ENCODE measurements at places on chromosomes 3 and 15.

- DNase-seq: no peak
Observed at GRCh38 chr3:189305412-189305811, 133.6 kb downstream of the TPRG1 start.

- no peak for DNase-seq
Observed at GRCh38 chr3:176615826-176616225, 581.5 kb downstream of the TBL1XR1 start.

- no peak for DNase-seq
Observed at GRCh38 chr3:105722943-105723556, 145.8 kb downstream of the CBLB start.

GRCh38 chr15:40307421-40308211 is at the start of gene PLCB2:
Gene PLCB2 (minus strand): TSS chr15:40307935. CDS start chr15:40307672, 263 bp downstream.
- DNase-seq: peak; percentile 40

DNA sequence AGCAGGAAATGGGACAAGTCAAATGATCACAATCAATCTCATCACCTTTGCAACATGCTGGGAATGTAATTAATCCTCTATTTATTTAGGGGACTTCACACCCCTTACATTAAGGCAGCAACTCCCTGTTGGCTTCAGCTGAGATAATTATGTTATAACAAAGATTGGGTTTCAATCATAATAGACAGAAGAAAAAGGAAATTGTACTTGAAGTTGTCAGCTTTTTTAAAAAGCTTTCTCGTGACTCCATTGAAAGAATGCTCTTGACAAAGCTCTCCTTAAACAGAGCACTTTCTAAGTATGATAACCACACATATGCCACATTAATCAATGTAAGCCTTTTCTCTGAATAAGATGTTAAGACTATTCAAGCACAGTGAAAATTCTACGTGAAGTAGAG is 65.7 kb downstream of the SHQ1 start:
- no peak for DNase-seq

DNA sequence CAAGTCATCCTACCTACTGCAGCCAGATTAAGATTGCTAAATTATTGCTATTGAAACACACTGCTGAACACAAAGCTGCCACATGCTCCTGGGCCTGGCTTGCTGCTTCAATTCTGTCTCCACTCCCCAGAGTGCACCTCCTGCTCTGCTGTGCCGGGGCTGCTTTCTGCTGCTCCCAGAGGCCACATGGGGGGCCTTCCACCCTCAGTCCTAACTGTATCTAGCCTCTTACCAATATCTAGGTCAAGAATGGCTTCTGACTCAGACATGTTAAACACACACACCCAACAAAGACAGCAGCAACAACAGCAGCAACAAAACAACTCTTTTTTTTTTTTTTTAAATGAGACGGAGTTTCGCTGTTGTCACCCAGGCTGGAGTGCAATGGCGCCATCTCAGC is 33.0 kb downstream of the MYZAP start:
- no peak for DNase-seq

GRCh38 chr15:63086947-63087346 is 34.7 kb upstream of the LACTB start:
- no peak for DNase-seq

- no peak for DNase-seq
Observed at GRCh38 chr3:127387119-127387518, 99.3 kb upstream of the PRR20G start.

- DNase-seq: no peak
Observed at GRCh38 chr3:20186600-20187004, 596 bp upstream of the SGO1 start.

GRCh38 chr15:78075490-78076230 is 1.9 kb downstream of the TBC1D2B start:
- peak; percentile 94 for DNase-seq

DNA sequence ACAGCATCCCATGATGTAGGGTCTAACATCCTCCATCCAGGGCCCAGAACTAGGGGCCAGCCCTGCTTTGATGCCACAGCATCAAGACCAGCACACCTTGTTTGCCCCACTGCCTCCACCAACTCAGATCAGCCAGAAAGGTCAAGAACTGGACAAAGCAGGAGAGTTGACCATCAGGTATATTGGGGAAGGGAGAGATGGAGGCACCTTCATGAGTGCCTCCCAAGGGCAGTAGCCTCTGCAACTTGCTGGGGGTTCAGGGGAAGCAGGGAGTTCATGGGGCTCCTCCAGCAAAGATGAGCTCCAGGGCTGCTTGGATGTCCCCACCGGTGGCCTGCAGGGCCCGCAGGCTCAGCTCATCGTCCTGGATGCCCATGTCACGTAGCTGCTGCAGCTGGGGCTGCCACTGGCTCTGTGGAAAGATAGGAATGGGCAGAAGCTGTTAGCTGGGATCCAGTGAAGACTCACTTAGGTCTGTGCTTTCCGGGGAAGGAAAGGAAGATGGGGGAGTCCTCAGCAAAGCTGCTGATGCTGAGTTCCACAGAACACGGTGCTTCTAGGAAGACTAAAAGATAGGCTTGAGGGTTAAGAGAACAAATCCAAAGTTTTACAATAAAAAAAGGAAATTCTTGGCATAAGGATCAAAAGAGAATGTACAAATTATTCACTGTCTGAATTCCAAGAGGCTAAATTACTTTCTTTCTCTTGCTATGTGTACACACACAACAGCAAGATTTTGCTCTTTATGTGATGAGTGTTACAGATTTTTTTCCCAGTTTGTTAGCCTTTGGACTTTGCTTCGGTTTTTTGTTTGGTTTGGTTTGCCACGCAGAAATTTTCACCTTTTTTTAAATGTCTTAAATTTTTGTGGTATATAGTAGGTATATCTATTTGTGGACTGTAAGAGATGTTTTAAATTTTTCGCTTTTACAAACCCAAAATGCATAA is 12.3 kb upstream of the SEMA7A start:
- no peak for DNase-seq

- no peak for DNase-seq
Observed at GRCh38 chr3:24343084-24343783, 151.4 kb downstream of the THRB start.
